T follicular helper cell (primary cell): ENCODE measurements at places on chromosomes 11 and 22.

DNA sequence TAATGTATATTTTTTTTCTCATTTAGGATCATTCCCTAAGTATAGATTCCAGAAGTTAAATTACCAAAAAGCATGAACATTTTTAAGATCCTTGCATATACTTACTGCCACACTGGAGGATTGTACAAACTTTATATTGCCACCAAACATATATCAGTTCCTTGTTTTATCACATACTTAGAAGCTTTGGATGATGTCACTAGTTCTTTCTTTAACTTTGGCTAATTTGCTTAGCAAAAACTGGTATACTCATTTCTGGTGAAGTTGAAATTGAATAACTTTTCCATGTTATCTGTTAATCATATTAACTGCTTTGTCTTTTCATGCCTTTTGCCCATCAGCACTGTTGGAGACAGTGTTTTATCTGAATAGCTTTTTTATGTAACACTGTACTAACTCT, 31.6 kb upstream of the PRDM10 start:
- DNase-seq: no peak

DNA sequence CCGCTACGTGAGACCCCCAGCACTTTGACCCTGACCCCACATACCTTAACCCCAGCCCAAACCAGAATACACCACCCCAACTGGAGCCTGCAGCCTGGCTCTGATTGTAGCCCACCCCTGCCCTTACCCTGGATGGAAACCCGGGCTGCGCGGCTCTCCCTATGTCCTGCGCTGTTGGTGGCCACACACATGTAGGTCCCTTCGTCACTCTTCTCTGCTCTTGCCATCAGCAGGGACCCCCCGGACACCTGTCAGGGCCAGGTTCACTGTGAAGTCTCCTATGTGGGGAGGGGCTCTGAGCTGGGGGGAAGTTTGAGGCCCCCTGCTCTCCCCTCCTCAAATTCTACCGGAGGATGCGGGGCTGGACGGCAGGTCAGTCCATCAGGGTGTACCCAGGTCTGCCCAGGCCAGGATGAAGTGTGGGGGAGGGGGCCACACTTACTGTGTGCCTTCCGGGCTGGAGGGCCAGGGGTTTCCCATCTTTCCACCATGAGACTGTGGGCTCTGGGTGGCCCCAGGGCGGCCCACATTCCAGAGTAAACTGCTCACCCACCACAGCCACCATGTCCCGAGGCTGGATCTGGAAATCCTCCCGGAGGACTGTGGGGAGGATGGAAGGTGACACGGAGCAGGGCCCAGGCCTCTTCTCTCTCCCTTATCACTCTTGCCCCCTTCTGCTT, 1.5 kb downstream of the ROBO4 start:
- DNase-seq: no peak

DNA sequence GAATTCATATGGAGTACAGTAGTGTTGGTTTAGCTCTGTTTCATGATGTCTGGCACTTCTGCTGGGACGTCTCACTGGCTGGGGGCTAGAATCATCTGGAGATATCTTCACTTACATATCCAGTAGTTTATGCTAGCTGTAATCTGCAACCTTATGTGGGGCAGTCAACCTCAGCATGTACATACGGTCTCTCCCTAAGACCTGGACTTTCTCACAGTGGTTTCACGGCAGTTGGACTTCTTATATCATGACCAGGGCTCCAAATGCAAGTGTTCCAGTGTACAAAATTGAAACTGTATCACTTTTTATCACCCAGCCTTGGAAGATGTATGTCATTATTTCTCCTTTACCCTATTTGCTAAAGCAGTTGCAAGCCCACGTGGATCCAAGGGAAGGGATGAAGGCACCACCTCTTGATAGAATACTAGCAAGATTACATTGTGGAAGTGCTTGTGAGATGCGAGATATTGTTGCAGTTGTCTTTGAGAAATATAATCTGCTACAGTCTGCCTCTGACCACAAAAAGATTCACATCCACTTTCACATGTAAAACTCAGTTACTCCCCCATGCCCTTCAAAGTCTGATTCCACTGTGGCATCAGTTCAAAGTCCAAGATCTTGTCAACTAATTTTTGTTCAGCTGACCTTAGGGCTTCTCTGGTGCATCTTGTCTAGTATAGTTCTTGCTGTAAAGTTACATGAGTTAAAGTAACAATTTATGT, 316.6 kb upstream of the NCAM1 start:
- DNase-seq: no peak

DNA sequence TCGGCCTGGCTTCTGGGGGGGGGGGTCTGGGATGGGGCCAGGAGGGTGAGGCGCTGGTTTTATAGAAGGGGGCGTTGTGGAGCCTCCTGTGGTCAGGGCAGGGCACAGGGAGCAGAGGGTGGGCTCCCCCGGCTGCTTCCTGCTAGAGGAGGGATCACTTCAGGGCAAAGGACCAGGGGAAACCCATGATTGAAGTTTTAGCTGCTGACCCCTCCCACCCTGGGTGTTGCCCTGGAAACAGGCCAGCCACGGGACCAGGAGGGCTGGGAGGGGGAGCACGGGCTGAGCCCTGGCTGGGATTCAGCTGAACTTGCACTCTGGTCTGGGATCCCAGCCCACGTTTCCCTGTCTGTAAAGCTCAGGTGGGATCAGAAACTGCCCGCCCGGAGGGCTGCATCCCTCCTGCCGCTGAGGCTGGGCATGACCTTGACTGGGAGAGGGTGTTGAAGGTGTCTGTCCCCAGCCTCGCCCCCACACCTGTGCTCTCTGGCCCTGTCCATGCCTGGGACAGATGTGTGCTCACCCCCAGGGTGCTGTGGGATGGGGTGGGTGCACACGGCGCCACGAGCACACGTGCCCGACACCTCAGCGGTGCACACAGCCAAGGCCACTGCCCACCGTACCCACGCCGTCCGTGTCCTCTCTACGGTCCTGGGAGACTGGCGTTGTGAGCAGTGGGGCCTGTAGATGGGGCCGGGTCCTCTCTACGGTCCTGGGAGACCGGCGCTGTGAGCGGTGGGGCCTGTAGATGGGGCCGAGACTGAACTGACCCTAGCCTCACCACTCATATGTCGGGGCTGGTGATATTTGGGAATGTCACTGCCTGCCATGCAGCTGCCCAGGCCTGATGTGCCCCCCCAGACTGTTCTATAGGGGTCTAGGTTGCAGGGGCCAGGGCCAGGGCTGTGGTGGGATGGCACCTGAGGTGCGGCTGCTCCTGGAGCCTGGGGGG, 2.3 kb downstream of the TSPAN4 start:
- DNase-seq: no peak

DNA sequence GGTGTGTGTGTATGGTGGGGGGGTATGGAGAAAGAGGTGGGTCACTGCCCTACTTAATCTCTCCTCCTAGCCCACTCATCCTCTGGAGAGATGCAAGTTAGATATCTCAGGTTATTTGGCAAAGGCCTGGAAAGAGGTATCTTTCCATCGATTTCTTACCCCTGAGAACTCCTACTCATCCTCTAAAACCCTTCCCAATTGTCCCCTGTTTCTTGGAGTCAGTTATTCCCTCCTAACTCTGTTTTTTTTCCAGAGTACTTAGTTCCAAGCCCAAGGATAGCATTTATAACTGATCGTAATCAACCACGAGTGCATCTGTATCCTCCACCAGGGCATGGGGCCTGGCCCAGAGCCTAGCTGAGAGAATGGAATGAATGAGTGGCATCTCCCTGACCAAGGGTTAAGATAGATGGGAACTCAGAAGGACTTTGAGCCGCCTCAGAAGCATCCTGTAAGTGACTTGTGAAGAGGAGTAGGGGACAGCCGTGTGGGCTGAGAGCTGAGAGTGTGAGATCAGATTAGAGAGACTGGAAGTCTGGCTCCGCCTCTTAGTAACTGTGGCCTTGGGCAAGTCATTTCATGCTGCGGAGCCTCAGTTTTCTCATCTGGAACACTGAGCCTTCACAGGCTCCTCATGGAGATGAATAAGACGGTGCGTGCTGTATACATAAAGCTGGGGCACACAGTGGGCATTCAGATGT, 16.2 kb downstream of the CD6 start:
- peak; percentile 49 for DNase-seq

- DNase-seq: no peak
These were observed 658 bp downstream of the STIP1 start for GRCh38 chr11:64186492-64187165.

- DNase-seq: no peak
These were observed 136.2 kb upstream of the ZC3H12C start for GRCh38 chr11:109957000-109957399.

- DNase-seq: no peak
These were observed 22.1 kb downstream of the PRDM11 start for GRCh38 chr11:45168366-45169130.

GRCh38 chr11:27443746-27444507, 28.7 kb downstream of the LGR4 start:
- no peak for DNase-seq

- no peak for DNase-seq
These were observed 71.0 kb upstream of the KIRREL3 start for GRCh38 chr11:127071606-127072005.

GRCh38 chr11:65843811-65844210, 10.0 kb downstream of the SNX32 start:
- no peak for DNase-seq

GRCh38 chr11:8384199-8384821, 120.6 kb upstream of the LMO1 start:
- no peak for DNase-seq

DNA sequence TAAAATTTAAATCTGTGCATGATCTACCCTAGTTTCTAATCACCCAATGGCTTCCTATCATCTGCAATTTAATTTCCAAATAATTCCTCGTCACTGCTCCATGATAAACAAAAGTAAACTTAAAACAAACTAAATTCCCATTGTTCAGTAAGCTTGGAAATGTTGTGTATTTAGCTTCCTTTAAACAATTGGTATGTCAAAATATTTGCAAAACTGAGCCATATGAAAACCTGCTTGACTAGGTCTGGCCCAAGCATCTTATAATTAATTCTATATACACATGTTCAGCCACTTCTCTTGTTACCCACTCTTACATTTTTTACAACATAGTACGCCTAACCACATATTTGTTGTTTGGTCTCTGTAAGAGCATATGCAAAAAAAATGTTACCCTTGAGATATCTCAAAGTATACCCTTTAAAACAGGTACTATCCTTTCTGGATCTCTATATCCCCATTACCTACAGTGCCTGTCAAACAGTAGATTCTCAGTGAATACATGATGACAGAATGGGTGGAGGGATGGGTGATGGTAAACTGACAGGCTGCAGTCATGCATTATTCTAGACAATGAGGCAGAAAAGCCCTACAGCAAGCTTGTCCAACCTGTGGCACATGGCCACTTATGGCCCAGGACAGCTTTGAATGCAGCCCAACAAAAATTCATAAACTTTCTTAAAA, 1277.9 kb upstream of the TENM4 start:
- no peak for DNase-seq

- no peak for DNase-seq
These were observed 1.9 kb upstream of the IFITM10 start for GRCh38 chr11:1751999-1752906.

DNA sequence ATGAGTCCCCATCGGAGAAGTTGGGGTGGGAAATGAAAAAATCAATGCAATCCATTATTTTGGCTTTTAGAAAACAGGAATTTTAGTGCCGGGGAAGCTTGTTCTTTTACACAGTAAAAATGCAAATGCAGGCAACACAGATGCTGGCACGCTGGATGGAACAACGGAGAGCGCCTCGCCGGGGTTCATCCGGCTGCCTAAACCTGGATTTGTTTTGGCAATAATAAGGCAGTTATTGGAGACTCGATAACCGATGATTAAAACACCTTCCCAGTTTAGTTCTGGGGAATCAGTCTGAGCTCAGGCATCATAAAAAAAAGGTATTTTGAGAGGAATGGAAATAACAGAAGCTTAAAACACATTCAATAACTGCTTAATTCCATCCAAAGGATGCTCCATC, 2.9 kb downstream of the DSCAML1 start:
- no peak for DNase-seq

DNA sequence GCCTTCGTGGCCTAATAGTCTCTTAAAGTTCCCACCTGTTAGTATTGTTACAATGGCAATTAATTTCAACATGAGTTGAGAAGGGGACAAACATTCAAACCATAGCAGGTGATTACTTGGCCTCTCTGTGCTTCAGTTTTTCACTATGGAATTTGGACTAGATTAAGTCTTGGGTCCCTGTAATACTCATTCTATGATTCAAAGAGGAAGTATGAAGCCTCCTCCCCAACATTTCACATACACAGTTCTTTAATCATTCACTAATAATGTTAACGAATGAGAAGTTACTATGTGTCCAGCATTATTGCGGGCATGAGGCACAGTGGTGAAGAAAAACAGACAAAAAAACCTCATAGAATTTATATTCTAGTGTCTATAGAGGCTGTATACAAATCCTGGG, 19.9 kb upstream of the USP47 start:
- no peak for DNase-seq

GRCh38 chr11:92329137-92329536, 104.5 kb downstream of the FAT3 start:
- no peak for DNase-seq

GRCh38 chr11:65695459-65696241, 16.4 kb upstream of the KAT5 start:
- no peak for DNase-seq

- DNase-seq: no peak
These were observed 100.3 kb downstream of the INSC start for GRCh38 chr11:15215005-15215404.

GRCh38 chr11:15764948-15765347, 591.4 kb downstream of the SOX6 start:
- DNase-seq: no peak

GRCh38 chr11:79381036-79381435, 59.8 kb downstream of the TENM4 start:
- DNase-seq: no peak

DNA sequence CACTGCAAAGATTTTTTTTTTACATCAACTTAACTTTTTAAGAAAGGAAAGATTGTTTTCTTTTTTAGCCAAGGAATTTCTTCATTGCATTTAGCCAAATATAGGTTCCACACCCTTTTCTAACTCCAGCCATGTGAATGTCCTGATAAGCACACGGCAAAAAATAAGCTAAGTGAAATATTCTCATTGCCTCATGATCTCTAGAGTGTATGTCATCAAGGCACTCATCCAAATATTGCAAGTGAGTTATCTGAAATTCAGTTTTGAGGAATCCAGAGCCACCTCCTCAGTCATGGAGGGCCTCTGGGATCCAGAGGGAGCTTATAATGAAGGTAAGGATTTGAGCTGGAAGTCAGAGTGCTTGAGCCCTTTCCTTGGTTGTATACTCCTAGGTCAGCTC, 80.0 kb downstream of the BLID start:
- DNase-seq: no peak
